Fibroblast of skin of right quadriceps (primary cell): ENCODE measurements at places on chromosomes 11 and 22.

DNA sequence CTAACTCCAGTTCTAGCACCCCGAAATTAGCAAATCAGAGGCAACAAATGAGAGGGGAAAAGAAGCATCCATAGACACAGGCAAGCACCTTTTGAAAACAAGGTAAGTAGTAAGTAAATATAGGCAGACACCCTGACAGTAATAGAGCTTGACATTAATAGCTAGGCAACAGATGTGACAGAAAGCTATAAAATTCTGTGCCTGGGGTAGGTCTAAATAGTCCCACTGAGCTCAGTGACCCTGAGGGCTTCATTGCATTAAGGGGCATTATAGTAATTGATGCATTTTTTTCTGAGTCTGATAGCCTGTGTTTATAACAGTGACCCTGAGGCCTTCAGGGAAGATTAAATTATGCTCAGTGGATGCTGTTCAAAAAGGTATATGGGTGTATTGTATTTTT lies 197.1 kb downstream of the HIPK3 start:
- no peak for DNase-seq

- DNase-seq = peak; percentile 28
These were observed at the start of gene LRP5 for GRCh38 chr11:68312117-68312779. TSS of gene LRP5 (plus strand) at chr11:68312591. CDS start at chr11:68312715, 124 bp downstream.

DNA sequence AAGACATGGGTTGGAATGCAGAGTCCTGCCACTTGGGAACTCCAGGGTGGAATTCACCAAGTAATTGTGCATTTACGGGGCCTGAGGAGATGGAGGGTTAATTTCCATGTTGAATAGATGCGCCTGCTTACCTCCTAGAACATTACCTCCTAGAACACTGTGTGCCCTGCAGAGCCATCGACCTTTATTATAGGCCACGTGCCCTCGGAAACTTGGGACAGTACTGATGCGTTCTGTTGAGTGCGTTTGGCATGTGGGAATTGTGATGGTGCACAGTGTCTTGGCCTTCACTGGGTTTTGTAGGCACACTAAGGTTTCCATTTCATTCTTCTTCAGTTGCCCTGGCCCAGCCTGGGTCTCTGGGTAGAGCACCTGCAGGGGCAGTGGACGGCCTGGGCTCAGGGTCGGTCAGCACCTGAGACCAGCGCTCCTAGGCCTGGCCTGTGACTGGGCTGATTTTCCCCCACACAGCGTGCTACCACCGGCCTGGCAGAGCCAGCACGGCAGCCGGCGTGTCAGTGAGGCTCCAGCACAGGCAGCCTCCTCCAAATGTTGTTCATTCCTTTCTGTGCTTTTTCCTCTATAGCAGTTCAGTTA lies 12.7 kb downstream of the TRMU start:
- no peak for DNase-seq

- no peak for DNase-seq
These were observed 31.2 kb downstream of the LDLRAD3 start for GRCh38 chr11:35974882-35975589.

DNA sequence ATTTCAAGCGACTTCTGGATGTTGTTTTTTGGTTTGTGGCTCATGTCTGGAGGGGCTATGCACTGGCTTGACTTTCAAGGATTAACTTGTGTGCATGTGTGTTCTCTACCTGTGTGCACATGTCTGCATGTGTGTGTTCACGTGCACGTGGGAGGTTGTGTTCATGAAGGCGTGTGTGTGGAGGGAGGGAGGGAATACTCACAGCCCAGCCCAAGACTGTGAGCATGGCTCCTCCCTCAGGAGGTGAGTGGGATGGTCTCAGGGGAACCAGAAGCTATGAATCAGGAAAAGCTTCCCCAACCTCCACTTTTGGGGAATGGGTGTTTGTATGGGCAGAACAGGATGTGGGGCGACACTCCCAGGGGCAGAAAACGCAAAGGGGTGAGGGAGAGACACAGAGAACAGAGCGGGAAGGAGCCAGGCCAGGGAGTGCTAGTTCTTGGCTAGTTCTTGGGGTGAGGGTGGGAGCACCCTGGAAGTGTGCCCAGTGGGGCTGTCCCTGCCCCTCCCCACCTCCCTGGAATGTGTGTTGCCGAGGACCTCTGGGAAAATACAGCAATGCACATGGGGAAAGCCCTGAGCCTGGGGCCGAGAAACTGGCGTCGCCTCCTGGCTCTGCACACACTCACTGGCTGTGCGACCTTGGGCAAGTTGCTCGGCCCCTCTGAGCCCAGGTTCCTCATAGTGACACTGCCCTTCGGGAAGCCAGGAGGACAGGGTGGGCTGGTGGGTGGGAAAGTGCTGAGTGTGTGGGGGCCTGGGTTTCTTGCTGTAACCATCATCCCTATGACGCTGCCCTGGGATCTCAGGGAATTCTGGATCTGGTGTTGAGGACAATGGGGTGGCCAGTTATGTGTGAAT lies 16.9 kb upstream of the ALX4 start:
- no peak for DNase-seq

GRCh38 chr11:115127790-115128189 lies 376.4 kb downstream of the CADM1 start:
- no peak for DNase-seq

- DNase-seq = no peak
These were observed 70.1 kb upstream of the PHOX2A start for GRCh38 chr11:72313912-72314598.

GRCh38 chr11:79439886-79440570 lies 802 bp downstream of the TENM4 start:
- DNase-seq = peak; percentile 38

GRCh38 chr22:48699511-48699910 lies 1128.2 kb downstream of the BRD1 start:
- DNase-seq = no peak

GRCh38 chr11:122599434-122599833 lies 56.1 kb upstream of the UBASH3B start:
- DNase-seq = peak; percentile 17

- no peak for DNase-seq
These were observed 451.3 kb upstream of the B3GAT1 start for GRCh38 chr11:134863294-134863693.

GRCh38 chr11:18245396-18245795 lies 3.1 kb downstream of the SAA2 start:
- no peak for DNase-seq

DNA sequence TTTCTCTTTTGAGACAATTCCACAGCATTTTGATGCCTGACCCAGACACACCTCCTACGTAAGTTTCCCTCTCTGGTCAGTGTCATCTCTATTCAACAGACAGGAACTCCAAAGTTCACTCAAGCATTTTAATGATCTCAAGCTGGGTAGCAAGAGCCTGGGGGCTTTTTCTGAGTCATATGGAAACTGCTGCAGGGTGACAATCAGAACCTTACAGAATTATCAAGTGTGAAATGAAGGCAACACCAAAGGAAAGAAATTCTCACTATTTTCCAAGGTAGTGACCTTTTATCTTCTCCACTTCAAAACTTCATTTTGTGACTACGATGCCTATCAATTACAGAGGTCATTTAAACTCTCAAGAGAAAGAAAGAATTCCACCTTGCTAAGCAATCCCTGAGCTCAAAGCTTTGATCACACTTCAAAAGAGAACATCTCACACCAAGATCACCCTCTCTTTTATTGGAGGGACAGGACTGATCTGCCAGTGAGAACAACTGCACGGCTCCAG lies 229.0 kb upstream of the ZC3H12C start:
- DNase-seq = no peak

GRCh38 chr11:60657888-60658287 lies 41.5 kb upstream of the MS4A8 start:
- no peak for DNase-seq

- no peak for DNase-seq
These were observed 14.0 kb downstream of the KIAA0930 start for GRCh38 chr22:45226503-45227186.

DNA sequence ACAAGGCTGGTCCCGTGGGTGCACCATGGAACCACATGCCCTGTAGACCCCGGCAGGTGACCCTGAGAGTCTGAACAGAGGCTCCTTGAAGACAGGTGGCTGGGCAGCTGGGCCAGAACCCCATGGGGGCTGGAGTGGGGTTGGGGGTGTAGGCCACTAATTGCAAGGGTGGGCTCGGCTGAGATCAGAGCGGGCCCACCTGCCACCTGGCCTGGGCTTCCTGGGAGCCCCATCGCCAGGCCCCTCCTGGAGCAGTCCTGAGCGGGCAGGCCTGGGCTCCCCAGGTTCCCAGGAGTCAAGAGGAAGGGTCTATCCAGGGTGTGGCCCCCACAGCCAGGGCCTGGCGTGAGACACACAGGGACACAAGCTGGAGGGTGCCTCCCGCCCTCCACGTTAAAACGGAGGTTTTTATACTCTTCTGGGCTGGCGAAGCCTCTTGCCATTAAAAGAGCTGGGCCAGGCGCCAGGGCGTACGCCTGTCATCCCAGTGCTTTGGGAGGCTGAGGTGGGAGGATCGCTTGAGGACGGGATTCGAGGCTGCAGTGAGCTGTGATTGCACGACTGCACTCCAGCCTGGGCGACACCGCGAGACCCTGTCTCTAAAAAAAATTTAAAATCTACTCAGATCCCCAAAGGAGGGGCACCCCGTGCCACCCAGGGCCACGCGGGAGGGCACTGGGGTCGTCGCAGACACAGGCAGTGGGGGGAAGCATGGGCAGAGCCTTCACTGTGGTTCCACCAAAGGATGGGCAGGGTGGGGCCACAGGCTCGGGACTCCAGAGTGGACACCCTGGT lies 4.8 kb upstream of the TRABD start:
- no peak for DNase-seq

GRCh38 chr11:124415356-124415923 lies 9.2 kb downstream of the OR8B4 start:
- peak; percentile 30 for DNase-seq

- peak; percentile 54 for DNase-seq
These were observed 210.6 kb downstream of the NTM start for GRCh38 chr11:131581046-131581445.

DNA sequence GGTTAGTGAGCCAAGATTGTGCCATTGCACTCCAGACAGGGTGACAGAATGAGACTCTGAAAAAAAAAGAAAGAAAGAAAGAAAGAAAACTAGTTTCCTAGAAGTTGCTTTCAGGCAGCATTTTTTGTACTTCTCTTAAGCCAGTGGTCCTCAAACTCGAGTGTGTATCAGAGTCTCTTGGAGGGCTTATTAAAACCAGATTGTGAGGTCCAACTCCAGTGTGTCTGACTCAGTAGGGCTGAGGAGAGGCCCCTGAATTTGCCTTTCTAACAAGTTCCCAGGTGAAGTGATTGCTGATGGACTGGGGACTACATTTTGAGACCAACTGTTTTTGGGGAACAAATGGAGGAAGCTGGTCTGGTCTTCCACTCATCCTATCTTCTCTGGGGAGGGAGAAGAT lies 57.5 kb upstream of the VSTM5 start:
- peak; percentile 43 for DNase-seq

DNA sequence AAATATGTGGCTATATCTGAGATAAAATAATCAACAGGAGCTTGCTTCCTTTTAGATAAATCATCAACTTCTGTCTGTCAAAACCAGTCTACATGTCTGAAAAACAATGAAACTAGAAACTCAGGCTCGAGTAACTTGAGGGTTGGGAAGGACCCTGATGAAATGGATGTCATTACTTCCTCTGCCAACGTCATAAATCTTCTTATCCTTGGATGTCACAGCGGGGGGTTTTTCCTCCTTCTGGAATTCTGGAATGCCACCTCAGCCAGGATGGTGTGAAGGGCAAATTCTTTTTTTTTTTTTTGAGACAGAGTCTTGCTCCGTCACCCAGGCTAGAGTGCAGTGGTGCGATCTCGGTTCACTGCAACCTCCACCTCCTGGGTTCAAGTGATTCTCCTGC lies 13.4 kb downstream of the LGR4 start:
- no peak for DNase-seq

- DNase-seq = no peak
These were observed 177.5 kb downstream of the MYO18B start for GRCh38 chr22:25919452-25919851.

DNA sequence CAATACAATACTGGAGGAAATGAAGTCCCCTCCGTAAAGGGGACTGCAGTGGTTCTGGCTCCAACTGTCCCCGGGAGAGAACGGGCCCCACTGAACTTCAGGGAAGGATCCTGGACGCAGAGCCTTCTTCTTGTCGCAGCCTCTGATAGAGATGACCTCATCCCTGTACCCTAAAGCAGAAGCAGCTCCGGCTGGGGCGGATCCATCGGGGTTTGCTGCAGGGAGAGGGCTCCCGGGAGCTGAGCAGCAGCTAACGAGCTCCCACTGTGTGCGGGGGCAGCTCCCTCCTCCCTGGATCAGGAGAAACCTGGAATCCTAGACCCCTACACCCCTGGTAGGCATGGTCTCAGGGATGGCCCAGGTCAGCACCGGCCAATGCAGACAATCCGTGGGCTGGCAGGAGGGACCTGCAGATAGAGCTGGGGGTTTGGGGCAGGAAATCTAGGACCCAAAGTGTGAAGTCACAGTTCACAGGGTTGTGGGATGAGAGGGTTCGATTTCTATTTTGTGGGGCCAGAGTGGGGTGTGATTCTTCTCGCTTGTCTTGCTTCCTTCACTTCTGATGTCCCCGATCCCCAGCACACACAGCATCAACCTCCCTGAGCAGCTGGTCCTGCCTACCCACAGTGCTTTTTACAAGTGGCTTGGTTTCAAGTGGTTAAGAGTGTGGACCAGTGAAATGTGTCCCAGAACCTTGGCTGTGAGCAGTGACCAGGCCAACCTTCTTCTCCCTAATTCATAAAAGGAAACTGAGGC lies 12.9 kb downstream of the KIAA0930 start:
- no peak for DNase-seq

DNA sequence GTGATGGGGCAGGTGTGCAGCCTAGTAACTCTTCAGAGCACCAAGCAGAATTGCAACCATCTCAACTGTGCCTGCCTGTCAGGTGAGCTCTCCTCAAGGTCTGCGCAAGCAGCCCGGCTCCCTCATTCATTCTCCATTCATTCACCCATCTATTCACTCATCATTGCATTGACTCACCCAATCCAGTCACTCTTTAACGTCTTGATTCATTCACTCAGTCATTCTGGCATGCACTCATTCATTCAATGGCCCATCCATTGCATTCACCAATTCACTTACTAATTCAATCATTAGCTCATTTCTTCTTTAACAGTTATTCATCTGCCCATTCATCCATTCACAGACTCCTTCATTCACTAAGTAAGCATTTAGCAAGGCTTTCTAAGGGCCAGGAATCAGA lies 111.8 kb downstream of the PDE2A start:
- DNase-seq = no peak

- DNase-seq = no peak
These were observed 46.1 kb upstream of the LINC01488 start for GRCh38 chr11:69435161-69435986.
